Activated T-cell treated with anti-CD3 and anti-CD28 coated beads for 4 hours (primary cell): ENCODE measurements at places on chromosomes 11 and 22.

GRCh38 chr11:35927682-35928081 lies 16.2 kb upstream of the LDLRAD3 start:
- DNase-seq, result no peak

- no peak for DNase-seq
Observed at GRCh38 chr11:33920838-33921613, 29.1 kb upstream of the LMO2 start.

GRCh38 chr11:14141676-14142075 lies 179.2 kb downstream of the SPON1 start:
- no peak for DNase-seq

DNA sequence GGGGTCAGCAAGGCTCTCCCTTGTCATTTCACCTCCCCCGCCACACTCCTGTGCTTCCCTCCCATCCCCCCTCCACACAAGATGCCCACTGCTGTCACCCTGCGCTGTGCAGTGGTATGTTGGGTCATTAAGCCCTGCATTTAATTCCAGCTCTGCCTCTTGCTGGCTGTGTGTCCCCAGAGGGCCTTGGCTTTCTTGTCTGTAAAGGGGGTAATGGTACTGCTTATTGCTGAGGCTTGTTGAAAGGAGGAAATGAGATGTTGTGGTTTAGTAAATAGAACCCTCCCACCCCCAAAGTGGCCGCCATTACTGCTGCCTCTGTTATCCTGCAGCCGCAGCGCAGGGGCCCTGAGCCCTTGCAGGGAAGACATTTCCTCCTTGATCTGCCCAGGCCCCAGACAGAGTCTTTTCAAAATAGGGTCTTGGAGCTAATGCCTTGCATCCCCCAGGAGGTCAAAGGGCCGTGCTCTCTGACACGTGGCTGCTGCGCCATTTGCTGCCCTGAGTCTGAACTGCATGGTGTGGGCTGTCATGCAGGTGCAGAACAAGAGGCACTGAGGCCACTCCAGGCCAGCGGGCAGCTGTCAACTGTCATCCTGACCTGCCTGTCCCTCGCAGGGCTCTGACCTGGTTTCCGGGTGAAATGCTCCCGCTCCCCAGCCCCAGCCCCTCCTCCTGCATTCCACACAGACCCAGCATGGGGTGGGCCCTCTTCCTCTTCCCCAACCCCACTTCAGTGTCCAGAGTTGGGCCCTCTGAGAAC lies 18.7 kb downstream of the PVALB start:
- no peak for DNase-seq

DNA sequence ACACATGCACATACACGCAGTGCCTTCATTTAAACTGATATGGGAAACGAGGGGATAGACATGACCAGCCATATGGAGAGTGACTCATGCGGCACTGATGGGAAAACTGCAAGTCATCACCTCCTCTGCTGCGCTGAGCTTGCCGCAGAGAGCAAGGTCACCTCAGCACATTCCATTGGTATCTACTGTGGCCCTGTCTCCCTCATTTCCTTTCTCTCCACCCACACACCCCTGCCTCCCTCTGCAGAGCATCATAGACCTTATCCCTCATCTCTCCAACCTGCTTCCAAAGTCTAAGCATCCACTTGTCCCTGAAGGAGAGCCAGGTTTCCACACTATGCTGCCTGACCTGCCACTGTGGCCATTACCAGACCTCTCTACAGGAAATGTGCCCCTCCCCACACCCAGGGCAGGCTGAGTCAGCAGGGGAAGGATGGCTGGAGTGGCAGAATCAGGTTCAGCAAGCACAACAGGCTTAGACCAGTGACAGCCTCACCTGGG lies 116.9 kb upstream of the SNX19 start:
- no peak for DNase-seq

- no peak for DNase-seq
Observed at GRCh38 chr11:44773351-44773965, 46.7 kb downstream of the TSPAN18 start.
